ENCODE measurements at places on chromosomes 1 and 21.

DNA sequence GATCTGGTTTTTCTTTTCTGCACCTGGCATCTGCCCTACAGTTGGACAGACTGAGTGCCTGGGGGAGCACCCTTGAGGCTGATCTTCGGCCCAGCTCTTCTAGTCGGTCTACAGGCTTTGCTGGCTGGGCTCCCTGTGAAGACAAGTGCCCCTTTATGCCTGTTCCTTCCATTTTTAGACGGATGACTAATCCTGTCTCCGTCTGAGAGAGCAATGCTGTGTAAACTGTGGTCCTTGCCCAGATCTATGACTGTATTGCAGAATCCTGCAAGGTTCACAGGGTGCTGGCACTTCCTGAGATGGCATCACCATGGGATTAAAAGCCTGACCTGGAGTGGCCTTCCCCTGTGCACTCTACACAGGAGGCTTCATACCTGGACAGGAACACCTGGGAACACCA lies 47.6 kb upstream of the SAMD13 start:
- DNase-seq = peak; percentile 75

- DNase-seq = no peak
Observed at GRCh38 chr1:53257454-53258081, 19.2 kb upstream of the MAGOH start.

GRCh38 chr1:35030756-35031446 lies 844 bp downstream of the ZMYM6 start:
- DNase-seq = no peak

- DNase-seq = no peak
Observed at GRCh38 chr1:89065079-89065868, at the start of gene GBP1. Gene GBP1, minus strand, starts transcription at chr1:89065208. Its CDS starts 1,974 bp downstream, at chr1:89063234.

- no peak for DNase-seq
Observed at GRCh38 chr21:28431527-28432200, 561.0 kb downstream of the LTN1 start.

DNA sequence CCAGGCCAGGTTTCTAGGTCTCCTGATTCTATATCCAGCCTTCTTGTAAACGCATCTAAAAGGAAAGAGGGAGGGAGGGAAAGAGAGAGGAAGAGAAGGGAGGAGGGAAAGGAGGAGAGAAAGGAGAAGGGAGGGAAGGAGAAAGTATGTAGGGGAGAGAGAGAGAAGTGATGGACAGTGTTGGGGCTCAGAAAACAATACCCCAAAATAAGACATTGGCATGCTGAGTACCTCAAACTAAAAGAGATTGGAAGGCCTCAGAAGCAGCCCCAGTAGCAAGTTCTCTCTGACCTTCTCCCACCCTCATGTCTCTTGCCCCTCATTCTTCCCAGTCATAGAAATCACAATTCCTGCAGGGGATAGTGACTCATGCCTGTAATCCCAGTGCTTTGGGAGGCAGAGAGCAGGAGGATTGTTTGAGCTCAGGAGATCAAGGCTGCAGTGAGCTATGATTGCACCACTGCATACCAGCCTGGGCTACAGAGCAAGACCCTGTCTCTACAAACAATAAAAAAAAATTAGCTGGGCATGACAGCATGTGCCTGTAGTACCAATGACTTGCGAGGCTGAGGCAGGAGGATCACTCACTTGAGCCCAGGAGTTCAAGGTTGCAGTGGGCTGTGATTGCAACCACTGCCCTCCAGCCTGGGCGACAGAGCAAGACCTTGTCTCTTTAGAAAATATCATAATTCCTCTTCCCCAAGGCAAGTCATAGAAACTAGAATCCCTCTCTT lies 51.2 kb downstream of the DNTTIP2 start:
- no peak for DNase-seq

DNA sequence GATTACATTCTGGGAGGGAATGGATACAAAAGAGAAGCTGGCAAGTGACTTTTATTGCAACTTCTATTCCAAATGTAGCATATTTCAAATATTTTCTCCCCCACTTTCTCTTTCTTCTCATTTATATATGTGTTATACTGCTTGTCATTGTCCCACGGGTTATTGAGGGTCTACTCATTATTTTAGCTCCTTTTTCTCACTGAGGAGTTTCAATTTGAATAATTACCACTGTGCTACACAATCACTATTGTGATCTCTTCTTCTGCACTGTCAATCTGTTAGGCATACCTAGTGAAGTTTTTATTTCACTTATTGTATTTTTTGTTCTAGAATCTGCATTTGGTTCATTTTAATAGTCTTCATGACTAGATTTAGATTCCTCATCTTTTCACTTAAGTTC lies 339.7 kb downstream of the PTPRC start:
- DNase-seq = no peak

DNA sequence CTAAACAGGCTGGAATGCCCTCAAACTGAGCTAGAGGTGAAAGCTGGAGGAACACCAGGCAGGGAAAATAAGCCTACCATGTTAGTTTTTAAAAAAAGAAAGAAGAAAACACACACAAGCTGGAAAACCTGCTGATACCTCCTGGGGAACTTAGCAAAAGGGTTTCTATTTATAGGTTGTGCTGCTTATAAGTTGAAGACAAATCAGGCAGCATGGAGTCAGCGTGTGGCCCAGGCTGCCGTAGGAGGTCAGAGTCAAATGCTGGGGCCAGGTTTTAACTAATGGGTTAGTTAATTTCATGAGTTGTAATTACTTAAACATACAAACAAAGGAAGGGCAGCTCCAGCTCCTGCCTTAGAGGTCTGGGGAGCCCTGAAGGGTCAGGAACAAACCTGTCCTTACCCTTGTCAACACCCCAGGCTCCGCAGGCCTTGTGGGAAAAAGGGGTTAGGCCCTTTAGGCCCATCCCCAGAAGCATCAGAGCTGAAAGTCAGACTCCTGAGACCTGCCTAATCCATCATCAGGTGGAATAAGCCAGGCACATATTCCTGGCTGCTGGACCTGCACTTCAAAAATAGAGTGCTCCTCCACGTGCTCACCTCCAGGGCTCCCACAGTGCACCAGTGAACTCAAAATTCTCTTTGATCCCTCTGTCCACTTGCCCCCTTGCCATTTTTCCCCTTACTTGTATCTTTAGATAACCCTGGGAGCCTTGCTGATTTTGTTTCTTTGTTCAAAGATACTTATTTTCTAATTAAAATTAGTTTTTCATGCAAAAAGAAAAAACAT lies 59.7 kb downstream of the BRINP2 start:
- DNase-seq = no peak

GRCh38 chr1:40034869-40035268 lies 5.7 kb upstream of the CAP1 start:
- DNase-seq = no peak

DNA sequence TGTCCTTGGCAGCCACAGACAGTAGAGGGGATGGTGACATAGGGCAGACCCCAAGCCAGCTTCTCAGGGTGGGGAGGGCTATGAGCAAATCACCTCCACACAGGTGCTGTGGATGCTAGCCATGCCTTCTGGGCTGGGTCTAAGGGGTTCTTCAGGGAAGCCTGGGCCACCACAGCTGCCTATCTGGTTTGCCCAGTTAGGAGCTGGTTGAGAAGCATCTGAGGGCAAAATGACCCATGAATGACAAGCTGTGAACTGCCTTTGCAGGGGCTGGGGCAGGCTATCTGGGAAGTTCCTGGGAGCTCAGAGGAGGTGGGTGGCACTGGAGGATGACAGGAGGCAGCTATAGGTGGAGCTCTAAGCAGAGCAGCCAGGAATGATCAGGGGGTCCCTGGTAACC lies 10.1 kb upstream of the ARHGEF10L start:
- DNase-seq = no peak

DNA sequence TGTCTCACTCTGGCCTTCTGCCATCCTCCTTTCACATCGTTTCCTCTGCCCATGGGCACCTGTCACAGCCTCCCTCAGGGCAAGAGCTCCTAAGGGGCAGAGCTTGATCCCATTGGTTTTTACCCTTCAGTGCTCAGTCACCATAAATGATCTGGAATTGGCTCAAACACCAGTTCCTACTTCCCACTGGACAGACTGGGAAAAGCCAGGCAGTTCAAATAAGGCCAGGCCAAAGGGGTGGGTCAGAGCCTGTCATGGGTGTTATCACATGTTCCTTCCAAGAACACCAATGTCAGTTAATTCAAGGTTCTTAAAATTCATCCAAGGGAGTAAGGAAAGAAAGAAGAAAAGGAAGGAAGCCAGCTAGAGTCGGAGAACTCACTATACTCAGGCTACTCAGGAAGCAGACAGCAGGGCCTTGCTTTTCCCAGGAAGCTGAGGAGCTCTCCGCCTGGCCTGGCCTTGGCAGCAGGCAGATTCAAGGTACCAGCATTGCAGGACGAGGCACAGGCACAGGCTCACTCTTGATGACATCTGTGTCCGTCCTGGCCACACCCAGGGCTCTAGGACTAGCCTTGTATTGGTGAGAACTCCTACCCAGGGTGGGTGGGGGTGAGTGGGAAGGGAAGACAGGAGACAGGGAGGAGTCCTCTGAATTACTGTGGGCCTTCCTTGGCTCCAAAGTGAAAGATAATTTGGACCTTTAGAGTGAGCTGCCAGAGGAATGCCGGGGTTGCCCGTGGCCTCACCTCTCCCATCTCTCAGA lies 32.2 kb upstream of the ARTN start:
- no peak for DNase-seq

DNA sequence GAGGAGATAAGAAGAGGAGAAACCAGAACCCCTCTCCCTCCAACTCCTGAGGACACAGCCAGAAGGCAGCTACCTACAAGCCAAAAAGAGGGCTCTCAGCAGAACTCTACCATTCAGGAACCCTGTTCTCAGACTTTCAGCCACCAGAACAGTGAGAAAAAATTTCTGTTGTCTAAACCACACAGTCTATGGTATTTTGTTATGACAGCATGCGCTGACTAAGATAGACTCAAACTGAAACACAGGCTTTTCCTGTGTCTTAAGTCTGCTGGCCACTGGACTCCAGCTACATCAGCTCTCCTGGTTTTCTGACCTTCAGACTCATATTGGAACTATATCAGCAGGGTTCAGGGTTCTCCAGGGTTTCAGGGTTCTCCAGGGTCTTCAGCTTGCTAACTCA lies 126.5 kb upstream of the TNFSF4 start:
- DNase-seq = no peak

GRCh38 chr1:240104672-240105071 lies 13.0 kb downstream of the FMN2 start:
- no peak for DNase-seq

DNA sequence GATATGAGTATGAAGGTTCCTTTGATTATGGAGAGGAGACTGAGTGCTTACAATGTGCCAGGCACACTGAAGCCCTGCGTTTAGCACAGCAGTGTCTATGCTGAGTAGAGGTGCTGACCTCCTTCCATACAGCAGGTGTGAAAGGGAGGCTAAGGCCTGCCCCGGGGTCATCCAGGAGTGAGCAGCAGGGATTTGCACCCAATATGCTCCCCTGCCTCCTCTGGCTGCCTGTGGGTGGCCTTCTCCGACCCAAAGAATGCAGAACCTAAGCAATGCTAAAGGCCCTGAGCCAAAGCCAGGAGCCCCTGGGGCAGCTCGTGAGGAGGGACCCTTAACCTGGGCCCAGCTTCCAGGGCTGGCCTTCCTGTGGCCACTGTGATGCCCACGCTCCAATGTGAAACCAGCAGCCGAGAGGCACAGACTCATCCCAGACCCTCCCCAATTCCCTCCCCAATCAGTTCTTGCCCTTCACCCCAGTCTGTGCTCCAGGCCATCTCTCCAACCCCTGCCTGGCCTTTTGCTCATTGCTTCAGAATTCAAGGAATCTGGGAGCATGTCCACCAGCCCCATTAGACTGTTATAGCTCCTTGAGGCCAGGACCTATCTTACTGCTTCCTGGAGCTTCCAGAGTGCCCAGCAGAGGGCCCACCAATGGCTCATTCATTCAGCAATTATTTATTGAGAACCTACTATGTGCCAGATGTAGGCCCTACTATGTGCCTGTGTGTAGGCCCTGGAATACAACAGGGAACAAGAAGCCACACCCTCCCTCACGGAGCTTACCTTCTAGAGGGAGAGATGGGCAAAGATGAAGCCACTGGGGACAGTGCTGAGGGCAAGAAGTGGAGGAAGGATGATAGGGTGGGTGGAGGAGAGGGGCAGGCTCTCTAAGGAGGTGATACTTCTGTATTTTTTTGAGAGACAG lies 53.3 kb downstream of the TAS1R2 start:
- DNase-seq = no peak

DNA sequence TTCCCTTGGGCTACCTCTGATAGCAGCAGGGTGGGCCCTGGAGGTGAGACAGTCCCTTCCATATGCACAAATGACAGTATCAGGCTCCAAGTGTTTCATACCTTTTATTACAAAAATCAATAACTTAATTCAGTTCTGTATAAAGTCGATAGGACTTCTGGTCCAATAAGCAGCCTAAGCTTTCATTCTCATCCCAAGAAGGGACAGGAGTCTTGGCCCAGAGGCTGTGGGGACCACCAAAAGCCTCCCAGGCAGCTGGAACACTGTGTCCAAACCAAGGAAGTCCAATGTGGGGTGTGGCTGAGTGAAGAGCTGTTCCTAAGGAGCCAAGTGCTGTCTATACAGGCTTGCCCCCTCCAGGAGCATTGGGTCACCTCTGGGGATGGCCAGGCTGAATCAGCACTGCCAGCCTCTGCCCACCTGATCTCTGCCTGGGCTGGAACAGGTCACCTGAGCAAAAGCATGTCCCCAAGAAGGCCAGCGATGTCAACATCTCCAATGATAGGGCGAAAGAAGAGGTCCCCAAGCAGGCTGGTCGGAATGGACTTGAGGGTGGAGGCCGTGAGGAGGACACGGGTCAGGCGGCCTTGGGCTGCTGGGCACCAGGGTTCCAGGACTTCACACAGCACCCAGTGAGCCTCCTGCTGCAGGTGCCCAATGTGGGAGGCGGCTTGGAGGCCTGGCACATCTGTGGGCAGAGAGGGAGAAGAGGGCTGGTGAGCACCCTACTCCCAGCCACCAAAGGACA lies 2.2 kb downstream of the NR0B2 start:
- DNase-seq = no peak

- peak; percentile 68 for DNase-seq
Observed at GRCh38 chr1:201466492-201466891, 2.5 kb downstream of the PHLDA3 start.

- DNase-seq = no peak
Observed at GRCh38 chr1:215471463-215471862, 95.6 kb upstream of the KCTD3 start.

DNA sequence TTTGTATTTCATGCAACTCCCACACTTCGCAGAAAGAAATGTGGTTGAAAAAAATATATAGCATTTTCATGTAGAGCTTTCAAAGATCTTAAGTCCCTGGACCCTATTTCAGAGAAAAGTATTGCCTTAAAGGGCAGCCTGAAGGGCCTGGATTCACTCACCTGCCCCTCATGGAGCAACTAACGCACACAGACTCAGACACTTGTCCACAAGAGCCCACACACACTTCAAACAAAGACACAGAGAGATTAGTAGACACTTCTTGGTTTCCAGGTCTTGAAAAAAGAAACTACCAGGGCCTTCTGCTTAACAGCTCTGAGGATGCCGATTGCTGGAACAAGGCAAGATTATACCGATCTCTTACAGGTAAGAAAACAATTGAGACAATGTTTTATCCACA lies 122.2 kb downstream of the ZBTB18 start:
- DNase-seq = no peak

GRCh38 chr1:160425847-160426246 lies 25.5 kb downstream of the VANGL2 start:
- DNase-seq = no peak

All from upper lobe of left lung (tissue), 6 donors.